ENCODE measurements at places on chromosomes 3 and 15.

DNA sequence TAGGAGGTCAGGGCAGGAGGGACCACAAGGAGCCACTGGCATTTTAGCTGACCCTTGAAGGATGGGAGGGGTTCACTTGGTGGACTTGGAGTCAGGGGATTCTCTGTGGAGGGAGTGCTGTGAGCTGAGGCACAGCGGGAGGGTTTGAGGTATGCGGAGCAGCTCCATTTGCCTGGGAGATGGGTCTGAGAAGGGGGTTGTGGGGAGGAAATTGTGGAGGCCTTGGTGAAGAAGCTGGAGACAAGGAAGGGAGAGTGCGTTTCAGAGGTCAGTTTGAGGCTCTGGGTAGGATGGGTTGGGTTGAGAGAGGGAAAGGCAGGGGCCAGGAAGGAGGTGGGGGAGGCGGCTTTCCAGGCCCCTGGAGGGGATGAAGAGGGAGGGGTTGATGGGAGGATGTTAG lies 20.2 kb downstream of the PLEKHO2 start:
- no peak for DNase-seq

DNA sequence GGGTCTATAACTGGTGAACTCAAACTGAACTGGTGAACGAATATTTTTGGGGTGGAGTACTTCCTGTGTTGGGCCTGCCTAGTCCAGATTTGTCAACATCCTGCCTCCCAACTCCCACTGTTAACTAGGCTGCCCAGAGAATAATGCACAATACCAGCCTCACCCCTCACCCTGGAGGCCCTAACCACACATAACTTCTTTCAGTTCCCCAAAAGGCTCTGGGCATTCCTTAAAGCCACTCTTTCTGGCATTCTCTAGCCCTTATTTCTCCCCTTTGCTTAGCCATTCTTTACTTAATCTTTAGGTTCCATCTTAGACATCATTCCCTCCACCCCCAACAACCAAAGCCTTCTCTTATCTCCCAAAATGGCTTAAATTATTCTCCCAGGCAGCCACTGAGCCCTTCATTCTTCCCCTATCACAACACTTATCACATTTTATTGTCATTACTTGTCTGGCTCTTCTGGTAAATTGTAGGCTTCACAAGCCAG lies 9.1 kb upstream of the SEC11A start:
- DNase-seq: peak; percentile 29

GRCh38 chr3:39205919-39206516 lies 13.6 kb upstream of the XIRP1 start:
- no peak for DNase-seq

DNA sequence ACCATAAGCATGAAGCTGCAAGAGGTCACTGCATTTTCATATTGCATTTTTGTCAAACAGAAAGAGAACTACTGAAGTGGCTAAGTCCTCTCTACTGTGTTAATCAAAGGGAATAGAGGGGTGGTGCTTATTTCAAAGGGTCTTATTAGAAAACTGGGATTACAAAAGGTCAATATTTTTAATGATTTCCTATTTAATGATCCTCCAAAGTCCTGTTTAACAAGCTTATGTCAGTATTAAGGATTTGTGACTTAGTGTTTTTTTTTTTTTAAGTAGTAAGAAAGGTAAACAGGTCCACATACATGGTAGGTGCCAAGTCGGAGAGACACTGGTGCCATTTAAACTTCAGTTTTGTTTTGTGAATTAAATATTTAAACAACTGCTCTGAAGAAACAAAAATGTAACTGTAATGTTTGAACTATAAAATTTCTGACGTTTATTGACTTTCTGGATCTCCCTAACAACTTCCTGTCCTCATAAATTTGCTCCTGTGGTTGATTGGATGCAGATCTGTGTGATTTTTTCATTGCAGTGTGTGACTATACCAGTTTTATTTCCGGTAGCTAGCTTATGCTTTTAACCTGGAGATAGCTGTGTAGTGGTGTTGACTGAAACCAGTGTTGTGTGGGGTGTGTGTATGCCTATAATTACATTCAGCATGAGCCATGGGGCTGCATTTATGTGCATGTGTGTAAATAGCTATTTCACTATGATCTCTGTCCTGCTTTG lies 8.6 kb upstream of the CACNA1D start:
- no peak for DNase-seq

GRCh38 chr15:68408971-68409370 lies 23.0 kb downstream of the ITGA11 start:
- DNase-seq: no peak

- DNase-seq: no peak
Measured at GRCh38 chr15:31062911-31063310, 38.6 kb downstream of the TRPM1 start.

DNA sequence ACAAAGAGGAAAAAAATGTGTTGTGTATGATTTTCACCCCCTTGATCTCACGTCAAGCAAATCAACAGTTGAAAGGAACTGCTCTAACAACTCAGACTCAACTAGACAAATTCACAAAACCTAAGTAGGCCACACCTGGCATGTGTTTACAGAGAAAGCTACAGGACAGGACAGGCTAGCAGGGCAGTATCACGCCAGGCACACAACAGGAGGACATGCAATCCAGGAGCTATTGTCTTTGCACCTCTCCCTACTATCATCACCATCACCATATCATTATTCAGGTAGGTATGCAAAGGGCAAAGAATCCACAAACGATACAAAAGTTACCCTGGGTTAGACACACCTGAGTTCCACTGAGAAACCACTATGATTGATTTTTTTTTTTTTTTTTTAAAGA lies 86.4 kb downstream of the TBL1XR1 start:
- DNase-seq: no peak

DNA sequence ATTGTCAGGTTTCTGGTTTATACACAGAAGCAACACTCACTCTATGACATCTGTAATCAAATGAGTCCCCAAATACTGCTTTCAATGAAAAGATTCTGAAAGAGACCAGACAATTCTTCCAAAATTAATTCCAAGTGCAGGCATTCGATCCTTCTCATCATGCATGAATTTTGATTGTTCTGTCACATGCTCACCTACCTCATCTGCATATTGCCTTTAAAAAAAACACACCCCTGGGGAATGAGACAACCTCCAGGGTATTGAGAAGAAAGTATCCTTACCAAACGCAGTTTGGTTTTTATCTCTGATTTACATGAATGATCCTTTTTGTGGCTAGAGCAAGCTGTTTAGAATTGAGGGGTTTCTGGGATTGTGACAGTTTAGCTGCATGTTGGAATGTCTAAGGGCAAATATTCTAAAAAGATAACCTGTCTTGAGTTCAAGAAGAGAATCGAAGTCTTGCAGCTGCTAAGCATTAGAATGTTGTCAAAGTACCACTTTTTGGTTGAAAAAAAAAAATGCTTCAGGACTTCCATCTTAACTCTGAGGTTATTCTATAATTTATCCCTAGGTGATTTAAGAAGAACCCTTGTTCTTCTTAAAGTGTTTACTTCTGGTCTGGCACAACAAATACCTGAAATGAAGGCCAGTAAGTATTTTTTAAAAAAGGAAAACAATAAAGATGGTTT lies 653.1 kb downstream of the RBMS3 start:
- DNase-seq: no peak
